GM12891 (cell line): ENCODE measurements at places on chromosomes 5 and 9.

- no peak for DNase-seq
Measured at GRCh38 chr9:121778252-121779225, 127.1 kb downstream of the DAB2IP start.

DNA sequence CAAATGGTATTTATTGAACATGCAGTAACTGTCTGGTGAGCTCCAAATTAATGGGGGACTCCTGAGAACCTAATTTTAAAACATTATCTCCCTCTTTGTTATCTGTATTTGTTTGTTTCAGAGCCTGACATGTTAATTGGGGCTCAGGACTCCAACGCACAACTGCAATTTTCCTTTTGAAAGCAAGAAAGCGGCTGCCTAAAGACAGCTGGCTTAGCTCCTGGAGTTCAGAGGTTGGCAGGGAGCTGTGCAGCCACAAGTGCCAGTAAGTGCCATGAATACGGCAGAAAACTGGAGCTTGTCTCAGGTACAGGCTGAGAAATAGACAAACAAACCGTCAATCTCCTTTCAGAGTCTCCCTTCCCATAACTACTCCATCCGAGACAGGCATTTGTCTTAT is 80.9 kb downstream of the PPP2R2B start:
- DNase-seq: no peak

DNA sequence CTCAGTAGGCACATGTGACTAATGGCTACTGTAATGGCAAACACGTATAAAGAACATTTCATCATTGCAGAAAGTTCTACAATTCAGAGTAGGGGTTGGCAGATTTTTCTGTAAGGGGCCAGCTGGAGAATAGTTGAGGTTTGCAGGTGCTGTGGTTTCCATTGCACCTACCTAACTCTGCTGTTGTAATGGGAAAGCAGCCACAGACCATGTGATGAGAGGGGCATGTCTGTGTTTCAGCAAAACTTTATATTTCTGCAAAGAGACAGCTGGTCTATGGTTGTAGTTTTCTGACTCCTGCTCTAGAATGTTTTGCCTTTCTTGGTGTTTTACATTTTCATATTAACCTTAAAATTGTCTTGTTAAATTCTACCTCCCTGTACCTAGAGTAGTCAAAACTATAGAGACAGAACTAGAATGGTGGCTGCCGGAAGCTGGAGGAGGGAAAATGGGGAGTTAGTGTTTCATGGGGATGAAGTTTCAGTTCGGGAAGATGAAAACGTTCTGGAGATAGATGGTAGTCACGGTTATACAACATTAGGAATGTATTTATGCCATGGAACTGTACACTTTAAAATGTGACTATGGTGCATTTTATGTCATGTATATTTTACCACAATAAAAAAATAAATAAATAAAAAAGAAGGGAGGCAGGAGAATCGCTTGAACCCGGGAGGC is 44.3 kb downstream of the NUP214 start:
- DNase-seq: no peak

- DNase-seq: no peak
Measured at GRCh38 chr9:135703726-135704125, 1.7 kb downstream of the KCNT1 start.

GRCh38 chr9:37938121-37938891 is 34.4 kb upstream of the SLC25A51 start:
- no peak for DNase-seq

DNA sequence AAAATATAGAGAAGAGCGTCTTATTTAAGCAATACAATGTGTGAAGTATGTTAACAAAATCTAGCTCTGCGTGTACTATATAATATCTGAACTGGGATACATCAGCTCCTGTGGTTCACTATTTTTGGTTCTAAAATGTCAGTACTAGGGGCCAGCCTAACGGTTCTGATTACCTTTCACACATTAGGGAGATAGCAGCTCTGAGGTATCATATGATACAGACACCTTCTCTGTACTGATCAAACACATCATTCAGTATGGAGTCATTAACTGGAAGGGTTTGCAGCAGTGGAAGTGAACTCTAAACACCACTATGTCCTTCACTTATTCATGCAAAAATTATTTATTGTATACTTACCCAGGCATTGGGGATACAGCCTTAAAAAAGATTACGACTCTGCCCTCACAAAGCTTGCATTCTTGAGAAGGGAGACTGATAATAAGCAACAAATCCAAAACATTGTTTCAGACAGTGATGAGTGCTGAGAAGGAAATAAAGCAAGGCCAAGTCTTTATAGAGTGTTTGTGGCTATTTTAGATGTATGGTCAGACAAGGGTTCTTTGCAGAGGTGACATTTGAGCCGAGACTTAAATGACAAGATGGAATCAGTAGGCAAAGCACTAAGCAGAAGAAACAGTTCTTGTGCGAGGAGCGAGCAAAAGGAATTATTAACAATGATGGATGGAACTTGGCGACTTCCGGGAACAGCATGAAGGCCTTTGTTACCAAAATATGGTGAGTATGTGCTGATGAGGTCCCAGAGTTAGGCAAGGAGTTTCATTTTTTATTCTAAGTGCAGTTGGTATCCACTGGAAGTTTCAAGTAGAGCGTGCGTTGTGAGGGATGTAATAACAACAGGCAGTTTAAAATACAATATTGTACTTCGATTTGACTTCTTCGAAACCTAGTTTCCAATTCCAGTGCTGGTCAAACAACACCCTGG is 1.8 kb upstream of the LNPEP start:
- no peak for DNase-seq

DNA sequence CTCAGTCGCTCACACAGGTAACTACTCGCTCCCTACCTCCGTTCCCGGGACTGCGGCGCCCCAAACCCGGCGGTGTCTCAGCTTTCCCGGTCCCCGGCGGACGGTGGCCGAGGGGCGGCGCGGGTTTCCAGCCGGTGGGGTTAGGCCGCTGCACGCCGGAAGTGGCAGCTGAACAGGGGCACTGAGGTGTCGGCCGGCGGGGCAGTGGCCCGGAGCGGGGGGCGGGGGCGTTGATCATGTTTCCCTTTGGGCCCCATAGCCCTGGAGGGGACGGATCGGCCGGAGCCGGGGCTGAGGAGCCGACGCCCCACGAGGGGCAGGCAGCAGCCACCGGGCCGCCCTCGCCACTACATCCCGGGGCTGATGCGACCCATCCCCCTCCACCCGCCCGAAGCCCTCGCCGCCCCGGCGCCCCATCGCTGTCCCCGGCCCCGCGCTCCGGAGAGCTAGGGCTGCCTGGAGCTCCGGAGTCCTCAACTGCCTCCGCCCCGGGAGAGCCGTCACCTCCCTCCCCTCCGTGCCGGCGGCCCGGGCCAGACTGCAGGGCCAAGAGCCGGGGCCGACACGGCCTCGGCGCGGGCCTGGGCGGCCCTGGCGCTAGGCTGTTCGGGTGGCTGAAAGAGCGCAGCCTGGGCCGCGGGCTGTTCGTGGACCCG is at the start of gene DCAF10:
Gene DCAF10 (plus strand): TSS at position 167 of the 656 bp plus-strand sequence. CDS start 70 bp downstream, at position 237.
- DNase-seq: peak; percentile 72

DNA sequence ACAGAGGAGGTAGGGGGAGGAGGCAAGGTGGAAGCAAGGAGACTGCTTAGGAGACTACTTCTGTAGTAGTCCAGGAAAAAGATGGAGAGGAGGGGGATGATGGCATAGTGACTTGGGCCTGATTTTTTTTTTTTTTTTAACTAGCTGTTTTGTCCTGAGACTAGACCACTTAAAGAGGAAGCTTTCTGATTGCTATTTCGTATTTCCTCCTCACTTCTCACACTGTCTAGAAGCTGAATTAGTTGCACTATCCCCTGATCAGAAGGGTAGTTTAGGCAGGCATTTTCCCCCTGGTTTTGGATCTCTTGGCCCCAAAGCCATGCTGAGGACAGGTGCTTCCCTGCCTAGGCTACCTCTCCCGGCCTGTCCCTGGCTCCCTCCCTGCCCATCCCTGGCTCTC is 14.9 kb downstream of the LARP1 start:
- DNase-seq: no peak

- no peak for DNase-seq
Measured at GRCh38 chr9:21244836-21245235, 5.0 kb upstream of the IFNA14 start.

GRCh38 chr5:111119221-111119620 is 27.1 kb downstream of the WDR36 start:
- DNase-seq: no peak

DNA sequence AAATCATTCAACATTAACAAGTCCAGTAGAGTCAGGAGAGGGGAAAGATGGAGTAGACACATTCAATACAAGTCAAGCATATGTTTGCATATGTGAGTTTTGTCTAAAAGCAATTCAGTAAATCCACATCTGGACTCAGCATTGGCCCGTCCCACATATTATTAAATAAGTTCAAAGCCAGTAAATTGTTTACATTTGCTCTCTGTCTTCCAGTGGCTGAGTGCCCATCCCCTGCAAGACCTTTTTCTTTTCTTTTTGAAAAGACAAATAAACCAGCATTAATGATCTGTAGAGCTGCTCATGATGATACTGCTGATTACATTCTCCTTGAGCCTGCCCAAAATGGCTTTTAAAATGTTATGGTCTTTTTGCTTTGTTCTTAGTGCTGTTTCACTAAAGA is 71.1 kb downstream of the TNC start:
- DNase-seq: no peak

DNA sequence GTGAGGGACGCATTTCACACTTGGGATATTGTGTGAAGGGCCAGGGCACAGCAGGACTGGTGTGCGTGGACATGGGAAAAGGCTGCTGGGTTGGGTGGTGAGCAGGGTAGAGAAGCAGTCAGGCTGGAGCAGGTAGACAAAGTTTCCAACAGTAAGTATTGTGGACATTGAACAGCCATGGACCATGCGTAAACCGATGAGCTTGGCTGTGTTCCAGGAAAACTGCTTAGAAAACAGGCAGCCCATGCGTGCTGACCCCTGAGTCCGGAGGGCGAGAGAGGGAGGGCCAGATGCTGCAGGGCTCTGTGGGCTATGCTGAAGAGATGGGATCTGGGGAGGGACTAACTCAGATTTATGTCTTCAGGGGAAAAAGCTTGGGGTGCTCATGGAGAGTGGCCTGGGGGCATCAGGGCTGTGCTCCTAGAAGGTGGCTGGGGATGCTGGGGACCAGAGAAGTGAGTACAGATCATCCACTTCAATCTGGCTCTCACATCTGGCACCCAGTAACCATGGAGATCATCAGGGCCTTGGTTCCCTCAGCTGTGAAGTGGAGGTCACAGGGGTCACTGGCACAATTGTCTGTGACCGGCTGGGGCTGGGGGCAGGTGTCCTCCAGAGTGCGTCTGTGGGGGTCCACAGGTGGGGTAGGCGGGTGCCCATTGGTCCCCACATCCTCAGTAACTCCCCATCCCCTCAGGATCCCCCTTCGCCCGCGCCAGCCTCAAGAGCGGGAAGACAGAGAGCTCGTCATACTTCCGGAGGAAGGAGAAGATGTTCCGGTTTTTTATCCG is 93.3 kb downstream of the CACNA1B start:
- DNase-seq: no peak

GRCh38 chr5:98428806-98429205 is 344.7 kb upstream of the RGMB start:
- DNase-seq: no peak

DNA sequence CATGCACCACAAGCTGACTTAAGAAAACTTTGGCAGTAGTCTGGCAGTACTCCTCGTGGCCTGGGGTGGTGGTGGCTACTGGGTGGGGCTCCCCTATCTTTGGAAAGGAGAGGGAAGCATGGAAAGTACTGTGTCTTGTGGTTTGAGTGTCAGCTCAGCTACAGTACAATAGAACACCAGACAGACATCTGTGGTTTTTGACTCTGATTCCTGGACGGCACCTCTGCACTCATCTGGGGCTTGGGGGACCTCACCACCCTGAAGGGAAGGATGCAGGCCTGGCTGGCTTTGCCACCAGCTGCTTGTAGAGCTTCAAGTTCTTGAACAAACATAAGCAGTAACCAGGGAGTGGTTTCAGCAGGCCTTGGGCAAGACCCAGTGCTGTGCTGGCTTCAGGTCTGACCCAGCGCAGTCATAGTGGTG is 40.6 kb downstream of the TNFSF8 start:
- no peak for DNase-seq

GRCh38 chr9:79617395-79617794 is 45.6 kb downstream of the TLE4 start:
- DNase-seq: no peak

- DNase-seq: no peak
Measured at GRCh38 chr5:30343707-30344106, 849.8 kb upstream of the CDH6 start.

DNA sequence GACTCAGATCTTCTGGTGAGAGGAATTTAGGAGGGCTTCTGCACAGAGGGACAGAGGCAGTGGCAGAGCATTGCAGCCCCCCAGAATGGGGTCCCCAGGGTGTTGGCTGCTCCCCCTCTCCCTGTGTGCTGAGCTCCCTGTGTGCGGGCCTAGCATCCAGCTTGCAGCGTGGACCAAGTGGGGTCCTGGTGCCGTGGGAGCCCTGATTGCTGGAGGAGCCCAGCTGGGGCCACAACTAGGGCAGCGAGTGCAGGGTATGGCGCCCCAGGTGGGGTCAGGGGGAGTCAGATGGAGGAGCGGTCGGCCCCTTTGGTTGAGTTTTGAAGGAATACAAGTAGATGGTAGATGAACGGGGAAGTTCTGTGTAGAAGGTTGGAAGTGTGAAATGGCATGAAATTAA is 66.7 kb downstream of the TRIO start:
- DNase-seq: no peak

DNA sequence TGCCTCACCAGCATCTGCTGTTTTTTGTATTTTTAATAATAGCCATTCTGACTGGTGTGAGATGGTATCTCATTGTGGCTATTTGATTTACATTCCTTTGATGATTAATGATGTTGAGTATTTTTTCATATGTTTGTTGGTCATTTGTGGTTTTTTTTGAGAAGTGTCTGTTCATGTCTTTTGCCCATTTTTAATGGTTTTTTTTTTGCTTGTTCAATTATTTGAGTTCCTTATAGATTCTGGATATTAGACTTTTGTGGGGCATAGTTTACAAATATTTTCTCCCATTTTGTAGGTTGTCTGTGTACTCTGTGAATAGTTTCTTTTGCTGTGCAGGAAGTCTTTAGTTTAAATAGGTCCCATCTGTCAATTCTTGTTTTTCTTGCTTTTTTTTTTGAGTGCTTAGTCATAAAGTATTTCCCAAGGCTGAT is 148.1 kb downstream of the NPR3 start:
- no peak for DNase-seq
